ENCODE measurements at places on chromosomes 1 and 21.

DNA sequence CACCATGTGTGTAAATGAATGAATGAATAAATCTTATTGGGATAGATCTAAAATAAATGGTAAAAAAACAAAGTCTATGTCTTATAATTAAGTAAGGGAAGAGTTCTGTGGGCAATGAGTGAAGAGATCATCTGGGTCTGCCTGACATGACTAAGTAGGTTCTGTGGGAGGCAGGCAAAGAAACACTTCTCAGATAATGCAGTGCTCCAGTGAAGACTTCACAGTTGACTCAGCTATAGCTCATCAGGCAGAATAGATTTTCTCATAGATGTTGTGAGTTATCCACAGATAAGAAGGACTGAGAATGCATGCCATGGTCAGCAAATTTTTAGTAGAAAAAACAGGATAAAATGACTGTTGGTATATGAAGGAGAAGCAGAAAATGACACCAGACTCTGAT lies 12.4 kb downstream of the KRTAP22-2 start:
- DNase-seq: no peak

GRCh38 chr1:201630582-201630981 lies 91.7 kb downstream of the NAV1 start:
- no peak for DNase-seq

DNA sequence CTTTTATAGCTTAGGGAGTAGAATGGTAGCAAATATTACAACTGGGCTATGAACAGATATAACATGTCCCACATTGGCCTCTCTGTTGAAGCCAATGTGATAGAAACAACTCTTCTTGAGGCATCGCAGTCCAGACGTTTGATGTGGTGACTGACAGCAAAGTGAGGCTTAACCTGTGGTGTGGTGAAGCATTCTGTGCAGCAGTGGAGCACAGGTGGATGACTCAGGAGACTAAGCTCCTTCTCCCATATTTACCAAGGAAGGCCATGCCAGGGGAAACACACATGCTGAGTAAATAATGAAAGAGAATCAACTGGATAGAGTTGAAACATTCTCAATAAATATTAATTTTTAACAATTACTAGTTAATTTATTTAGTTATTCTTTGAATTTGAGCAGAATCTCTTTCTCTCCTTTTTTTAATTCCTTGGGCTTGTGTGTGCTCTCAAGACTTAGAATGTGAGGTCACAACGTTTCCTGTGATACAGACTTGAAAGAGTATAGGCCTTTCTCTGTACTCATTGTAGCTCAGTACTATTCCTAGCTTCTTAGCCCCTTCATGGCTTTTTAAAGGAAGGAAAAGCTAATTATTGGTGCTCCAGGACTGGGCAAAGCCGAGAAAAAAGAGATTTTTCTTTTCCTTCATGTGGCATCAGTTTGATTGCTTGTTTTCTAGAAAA lies 17.6 kb downstream of the CRB1 start:
- DNase-seq: no peak

GRCh38 chr21:15437883-15438282 lies 291.9 kb upstream of the USP25 start:
- no peak for DNase-seq

DNA sequence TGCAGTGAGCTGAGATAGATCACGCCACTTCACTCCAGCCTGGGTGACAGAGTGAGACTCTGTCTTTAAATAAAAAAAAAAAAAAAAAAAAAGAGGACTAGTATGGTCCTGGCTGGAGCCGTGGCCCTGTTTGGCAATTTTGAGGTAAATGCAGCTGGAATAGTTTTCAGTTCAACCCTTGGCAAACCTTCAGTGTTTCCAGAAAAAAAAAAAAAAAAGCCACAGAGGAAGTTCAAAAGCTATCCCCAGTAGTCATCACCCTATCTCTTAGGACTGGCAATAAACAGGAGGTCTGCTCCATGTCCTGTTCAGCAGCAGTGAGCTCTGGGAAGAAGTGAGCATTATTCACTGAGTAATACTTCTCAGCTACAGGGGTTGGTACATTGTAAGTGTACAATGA lies 56.8 kb upstream of the ERRFI1 start:
- DNase-seq: no peak

- DNase-seq: no peak
These were observed 119.1 kb upstream of the JUN start for GRCh38 chr1:58902830-58903513.

DNA sequence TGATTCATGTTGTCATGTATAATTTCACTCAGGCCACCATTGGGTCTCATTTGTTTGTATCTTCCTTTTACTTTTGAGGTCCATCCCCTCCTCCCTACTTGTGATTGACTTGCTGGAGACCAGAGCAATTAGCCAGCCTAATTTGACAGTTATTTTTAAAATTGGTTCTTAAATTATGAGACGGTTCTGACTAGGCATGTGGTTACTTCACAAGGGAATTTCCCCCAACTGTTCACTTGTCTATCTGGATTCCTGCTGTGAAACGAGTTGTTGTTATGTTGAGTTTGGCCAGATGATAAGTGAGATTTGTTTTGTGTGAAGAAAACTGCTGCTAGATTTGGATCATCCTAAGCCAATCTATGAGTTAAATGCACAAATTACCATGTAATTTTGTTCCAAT lies 359.1 kb downstream of the BARHL2 start:
- no peak for DNase-seq

DNA sequence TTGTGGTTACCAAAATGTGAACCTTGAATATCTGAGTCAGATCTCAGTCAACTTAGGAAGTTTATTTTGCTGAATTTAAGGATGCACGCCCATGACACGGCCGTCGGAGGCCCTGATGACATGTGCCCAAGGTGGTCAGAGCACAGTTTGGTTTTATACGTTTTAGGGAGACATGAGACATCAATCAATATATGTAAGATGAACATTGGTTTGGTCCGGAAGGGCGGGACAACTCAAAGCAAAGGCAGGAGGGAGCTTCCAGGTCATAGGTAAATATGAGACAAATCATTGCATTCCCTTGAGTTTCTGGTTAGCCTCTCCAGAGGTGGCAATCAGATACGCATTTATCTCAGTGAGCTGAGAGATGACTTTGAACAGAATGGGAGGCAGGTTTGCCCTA lies 1.0 kb upstream of the PRMT2 start:
- no peak for DNase-seq

- no peak for DNase-seq
These were observed 213.7 kb downstream of the PBX1 start for GRCh38 chr1:164772635-164773034.

DNA sequence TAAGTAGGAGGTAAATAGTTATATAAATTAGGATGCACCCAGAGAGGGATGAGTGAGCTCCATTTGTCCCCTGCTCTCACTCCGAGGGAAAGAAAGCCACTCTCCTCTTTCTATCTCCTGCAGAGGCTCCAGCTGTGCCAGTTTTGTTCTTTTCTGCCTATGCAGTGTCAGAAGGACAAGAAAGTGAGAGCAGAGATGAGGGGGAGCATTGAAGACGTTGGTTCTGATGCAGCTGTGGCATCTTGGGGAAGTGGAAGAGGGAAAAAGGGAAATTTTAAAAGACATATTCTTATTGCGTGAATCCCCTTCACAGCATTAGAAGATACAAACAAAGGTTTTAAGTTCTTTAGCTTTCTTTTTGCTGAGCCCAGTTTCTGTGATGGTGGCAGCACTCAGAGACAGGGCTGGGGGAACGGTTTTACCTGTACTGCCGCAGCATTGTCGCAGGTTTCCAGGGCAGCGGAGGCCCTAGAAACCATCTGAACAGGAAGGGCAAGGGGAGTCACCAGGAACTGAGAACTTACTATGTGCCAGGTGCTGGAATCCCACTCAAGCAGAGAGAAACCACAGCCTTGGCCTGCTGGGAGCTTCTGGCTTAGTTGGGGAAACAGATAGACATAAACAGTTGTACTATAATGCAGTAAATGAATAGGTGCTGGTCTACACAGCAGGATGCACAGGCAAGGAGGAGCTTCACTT lies 44.9 kb upstream of the USP24 start:
- no peak for DNase-seq

DNA sequence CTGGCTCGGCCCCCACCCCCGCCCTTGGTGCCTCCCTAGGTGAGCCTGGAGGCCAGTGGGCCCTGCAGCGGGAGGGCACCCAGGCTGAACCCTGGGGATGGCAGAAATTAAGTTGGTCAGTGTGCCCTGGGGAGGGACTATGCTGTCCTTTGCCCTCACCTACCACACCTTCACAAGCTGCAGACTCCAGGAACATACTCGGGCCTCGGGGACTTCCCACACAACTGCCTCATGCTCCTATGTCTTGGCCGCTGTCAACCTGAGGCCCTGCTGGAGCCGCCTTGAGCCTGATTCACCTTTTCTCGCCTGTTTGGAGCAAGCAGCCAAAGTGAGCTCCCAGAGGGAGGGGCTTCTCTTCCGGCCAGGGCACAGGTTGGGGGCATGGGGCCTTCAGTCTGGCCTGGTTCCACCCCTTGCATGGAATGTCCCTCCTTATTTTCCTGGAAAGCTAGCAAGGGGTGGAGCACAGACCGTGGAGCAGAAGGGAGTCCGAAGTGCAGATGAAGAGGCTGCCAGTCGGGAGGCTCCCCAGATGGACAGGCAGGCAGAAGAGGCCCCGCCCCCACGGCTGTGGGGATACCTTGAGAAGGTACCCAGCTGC lies 24.7 kb downstream of the KNCN start:
- DNase-seq: no peak

GRCh38 chr1:79196211-79196610 lies 189.7 kb upstream of the ADGRL4 start:
- DNase-seq: no peak

GRCh38 chr1:44220755-44221154 lies 7.5 kb downstream of the DMAP1 start:
- DNase-seq: no peak

GRCh38 chr1:165010418-165011070 lies 346.0 kb downstream of the LMX1A start:
- DNase-seq: no peak

- DNase-seq: no peak
These were observed 44.1 kb upstream of the WLS start for GRCh38 chr1:68276448-68276847.

DNA sequence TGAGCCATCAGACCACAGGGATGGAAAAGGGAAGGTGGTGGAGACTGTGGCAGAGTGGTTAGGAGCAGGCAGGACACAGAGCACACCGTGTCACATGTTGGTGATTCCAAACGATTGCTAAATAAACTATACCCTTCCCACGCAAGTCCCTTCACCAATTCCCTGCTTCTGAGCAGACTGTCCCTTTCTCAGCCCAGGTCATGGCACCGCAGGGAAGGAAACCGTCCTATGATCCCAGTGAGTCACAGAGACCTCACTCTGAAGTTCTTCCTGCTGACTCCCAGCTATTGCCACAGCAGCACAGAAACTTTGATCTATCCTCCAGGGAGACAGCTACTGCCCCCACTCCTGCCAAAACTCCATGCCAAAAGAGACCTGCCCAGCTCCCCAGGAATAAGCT lies 19.2 kb downstream of the RIMS3 start:
- no peak for DNase-seq

GRCh38 chr1:10832703-10833102 lies 36.3 kb upstream of the CASZ1 start:
- no peak for DNase-seq

DNA sequence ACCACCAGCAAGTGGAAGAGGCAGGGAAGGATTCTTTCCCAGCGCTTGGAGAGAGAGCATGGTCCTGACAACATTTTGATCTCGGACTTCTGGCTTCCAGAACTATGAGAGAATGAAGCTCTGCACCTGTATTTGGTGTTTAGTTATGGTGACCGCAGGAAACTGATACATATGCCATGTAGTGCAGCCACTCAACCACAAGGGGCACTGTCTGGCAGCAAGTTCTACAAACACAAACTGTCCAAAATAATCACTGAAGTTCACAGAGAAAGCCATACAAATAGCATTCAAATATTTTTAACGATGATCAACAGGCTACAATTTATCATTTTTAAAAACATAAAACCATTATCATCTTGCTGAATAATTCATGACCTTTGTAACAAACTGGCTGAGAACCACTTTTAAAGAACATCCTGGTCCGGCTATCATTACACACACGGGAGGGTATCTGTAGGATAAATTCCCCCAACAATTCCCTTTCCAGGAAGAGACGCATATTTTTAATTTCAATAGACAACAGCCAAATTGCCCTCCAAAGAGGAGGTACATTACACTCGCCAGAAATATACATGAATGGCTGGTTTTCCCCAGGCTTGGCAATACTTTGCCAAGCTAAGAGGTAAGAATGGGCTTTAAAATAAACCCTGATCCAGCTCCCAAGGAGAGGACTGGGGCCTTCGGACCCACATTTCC lies 9.2 kb upstream of the CBR3 start:
- peak; percentile 31 for DNase-seq

GRCh38 chr1:33501774-33502173 lies 29.3 kb downstream of the ZSCAN20 start:
- DNase-seq: no peak

- peak; percentile 82 for DNase-seq
These were observed 953 bp downstream of the TRIM46 start for GRCh38 chr1:155174324-155175280.

GRCh38 chr1:200732438-200732837 lies 6.3 kb upstream of the CAMSAP2 start:
- DNase-seq: no peak

DNA sequence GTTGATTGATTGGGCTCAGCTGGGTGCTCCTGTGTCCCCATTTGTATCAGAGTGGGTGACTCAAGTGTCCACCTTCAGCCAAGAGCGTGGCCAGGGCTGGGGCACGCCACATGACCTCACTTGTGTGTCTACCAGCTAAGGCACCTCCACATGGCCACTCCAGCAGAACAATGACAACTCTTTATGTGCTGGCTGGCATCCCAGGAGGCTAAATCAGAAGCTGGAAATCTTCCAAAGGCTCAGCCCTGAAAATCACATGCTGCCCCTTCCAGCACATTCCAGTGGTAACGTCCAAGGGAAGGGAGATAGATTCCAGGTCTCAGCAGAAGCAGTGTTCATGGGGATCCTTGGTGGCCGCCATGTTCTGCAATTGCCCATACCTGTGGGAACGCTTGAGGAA lies 585.5 kb downstream of the AJAP1 start:
- DNase-seq: no peak

- DNase-seq: no peak
These were observed 11.5 kb downstream of the ATP1A4 start for GRCh38 chr1:160162931-160163330.

DNA sequence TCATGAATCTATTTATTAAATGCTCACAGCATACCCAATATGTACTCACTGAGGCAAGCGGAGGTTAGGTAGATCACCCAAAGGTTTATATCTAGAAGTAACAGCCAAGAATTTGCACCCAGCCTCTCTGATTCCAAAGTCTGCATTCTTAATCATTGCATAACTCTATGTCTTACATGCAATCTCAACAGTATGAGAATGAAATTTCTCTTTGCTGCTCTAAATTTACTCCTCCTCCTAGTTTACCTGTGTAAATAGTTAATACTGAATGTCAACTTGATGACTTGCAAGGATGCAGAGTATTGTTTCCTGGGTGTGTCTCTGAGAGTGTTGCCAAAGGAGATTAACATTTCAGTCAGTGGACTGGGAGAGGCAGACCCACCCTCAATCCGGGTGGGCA lies 840.6 kb downstream of the BRINP3 start:
- no peak for DNase-seq

Measured in CD8-positive, alpha-beta memory T cell (primary cell).